ENCODE measurements at places on chromosomes 1 and 21. TPM values are rescaled to one million over a fixed set of nuclear protein-coding genes. Genes with fewer than 3 reads are reported as not detected.

The LIN28A gene
- not detected for total RNA-seq

The UBXN10 gene
- not detected for total RNA-seq

The INTS3 gene
- 46.9 TPM for total RNA-seq

The SYPL2 gene
- total RNA-seq: 0.91 TPM

The RPTN gene
- total RNA-seq: not detected

The PLA2G5 gene
- 0.52 TPM for total RNA-seq

The ETV3L gene
- total RNA-seq: not detected

The OR14A2 gene
- not detected for total RNA-seq

The S100A7 gene
- not detected for total RNA-seq

The FCRL2 gene
- not detected for total RNA-seq

The CRP gene
- total RNA-seq: not detected

The FAM177B gene
- total RNA-seq: not detected

The CATSPERE gene
- total RNA-seq: 0.73 TPM

The ACTL8 gene
- total RNA-seq: 0.07 TPM

The LCE1F gene
- total RNA-seq: not detected

The WLS gene
- total RNA-seq: 163 TPM

The LCE1E gene
- not detected for total RNA-seq

The FCMR gene
- 0.13 TPM for total RNA-seq

The LRRC7 gene
- total RNA-seq: not detected

The LENEP gene
- total RNA-seq: 0.33 TPM

The FBLIM1 gene
- total RNA-seq: 121 TPM

The CASQ2 gene
- total RNA-seq: not detected

The RGL1 gene
- 26.5 TPM for total RNA-seq

The ITGB2 gene
- 1.7 TPM for total RNA-seq

The FMO4 gene
- total RNA-seq: 2.4 TPM

The S100A12 gene
- not detected for total RNA-seq

The DCST1 gene
- total RNA-seq: not detected

The CD1E gene
- total RNA-seq: not detected

The TNFSF18 gene
- total RNA-seq: 0.46 TPM

The PRELP gene
- total RNA-seq: 10.8 TPM

The LRRC39 gene
- 0.56 TPM for total RNA-seq

The DMRTA2 gene
- 0.46 TPM for total RNA-seq

The PRMT2 gene
- total RNA-seq: 180 TPM

The KCNE2 gene
- not detected for total RNA-seq

The SMCP gene
- not detected for total RNA-seq

The HES5 gene
- not detected for total RNA-seq

The LYPD8 gene
- total RNA-seq: not detected

The FAM76A gene
- total RNA-seq: 12.9 TPM

The PADI3 gene
- not detected for total RNA-seq

The GJA9 gene
- 0.07 TPM for total RNA-seq

The DPT gene
- total RNA-seq: 0.53 TPM

The ERMAP gene
- total RNA-seq: 16.0 TPM

The CCT3 gene
- 271 TPM for total RNA-seq

The SH3D21 gene
- 10.0 TPM for total RNA-seq

The GPR37L1 gene
- total RNA-seq: not detected

The SPRR2G gene
- not detected for total RNA-seq

The UQCRH gene
- total RNA-seq: 118 TPM

The PRXL2B gene
- 15.2 TPM for total RNA-seq

The CFAP74 gene
- total RNA-seq: not detected

The NBPF19 gene
- total RNA-seq: 13.5 TPM

The POU3F1 gene
- not detected for total RNA-seq

The ZNF695 gene
- 0.79 TPM for total RNA-seq

Measured in smooth muscle cell of the pulmonary artery (primary cell).